GM23338 (cell line): ENCODE measurements at places on chromosomes 3 and 15. TPM values are rescaled to one million over a fixed set of nuclear protein-coding genes. Genes with fewer than 3 reads are reported as not detected.

MUSTN1 gene
- 0.40 and 1.2 TPM in 2 replicates for polyA plus RNA-seq

UCN2 gene
- polyA plus RNA-seq, result not detected in 2 replicates

CALML4 gene
- 15.0 and 16.2 TPM in 2 replicates for polyA plus RNA-seq

DNA sequence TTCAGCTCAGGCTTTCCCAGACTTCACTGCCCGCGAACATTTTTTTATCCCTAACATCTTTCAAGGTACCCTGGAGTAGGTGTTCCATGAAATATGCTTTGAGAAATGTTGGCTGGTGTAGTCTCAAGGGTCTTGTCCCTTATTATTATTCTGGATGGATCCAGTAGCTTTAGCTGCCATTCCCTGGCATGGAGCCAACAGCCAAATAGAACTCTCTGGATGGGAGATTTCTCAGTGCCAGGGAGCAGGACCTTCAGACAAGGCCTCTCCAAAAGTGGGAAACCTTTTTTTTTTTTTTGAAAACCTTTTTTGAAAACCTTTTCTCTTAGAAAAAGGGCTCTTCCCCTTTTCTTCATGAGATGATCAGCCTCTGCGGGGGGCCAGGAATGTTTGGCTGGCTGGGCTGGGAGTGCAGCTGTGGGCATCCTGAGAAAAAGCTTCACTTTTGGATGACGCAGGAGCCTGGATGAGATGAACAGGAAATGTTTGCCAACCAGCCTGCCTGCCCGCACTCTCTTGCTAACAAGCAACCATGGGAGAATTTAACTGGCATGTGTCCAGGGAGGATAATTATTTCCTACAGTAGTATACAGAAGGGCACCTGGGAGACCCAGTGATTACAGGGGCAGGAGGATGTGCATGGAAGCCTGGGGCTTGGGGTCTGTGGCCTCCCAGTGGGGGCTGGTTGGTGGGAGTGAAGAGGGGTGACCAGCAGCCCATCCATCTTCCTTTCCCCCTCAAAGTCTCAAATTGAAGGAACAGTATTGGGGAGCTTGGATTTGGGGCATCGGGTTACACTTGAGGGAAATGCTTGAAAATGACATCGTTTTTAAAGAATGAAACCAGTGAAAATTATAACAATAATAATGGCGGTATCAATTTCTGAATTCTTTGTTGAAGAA lies 109.1 kb upstream of the LRIG1 start:
- peak; percentile 83 for DNase-seq

DNA sequence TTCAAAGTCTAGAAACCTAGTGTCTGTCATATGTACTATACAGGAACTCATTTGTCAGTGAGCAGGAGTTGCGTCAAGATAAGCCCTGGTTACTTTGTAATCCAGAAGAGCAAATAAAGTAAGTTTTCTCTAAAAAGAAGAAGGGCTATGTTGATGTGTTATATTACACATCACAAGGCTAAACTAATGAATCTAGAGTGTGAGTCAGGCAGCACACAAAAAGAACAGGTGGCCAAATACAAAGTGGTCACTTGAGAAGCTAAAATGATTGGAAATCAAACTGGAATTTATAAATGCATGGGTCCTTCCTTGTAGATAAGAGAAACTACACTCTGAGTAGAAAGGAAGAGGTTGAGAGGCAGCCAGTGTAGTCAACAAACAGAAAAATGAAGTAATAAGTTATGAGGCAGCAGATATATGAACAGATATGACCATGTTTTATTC lies 771.6 kb downstream of the DIPK2A start:
- DNase-seq, result no peak

GRCh38 chr3:119769394-119770149 lies 12.3 kb upstream of the NR1I2 start:
- no peak for DNase-seq

DNA sequence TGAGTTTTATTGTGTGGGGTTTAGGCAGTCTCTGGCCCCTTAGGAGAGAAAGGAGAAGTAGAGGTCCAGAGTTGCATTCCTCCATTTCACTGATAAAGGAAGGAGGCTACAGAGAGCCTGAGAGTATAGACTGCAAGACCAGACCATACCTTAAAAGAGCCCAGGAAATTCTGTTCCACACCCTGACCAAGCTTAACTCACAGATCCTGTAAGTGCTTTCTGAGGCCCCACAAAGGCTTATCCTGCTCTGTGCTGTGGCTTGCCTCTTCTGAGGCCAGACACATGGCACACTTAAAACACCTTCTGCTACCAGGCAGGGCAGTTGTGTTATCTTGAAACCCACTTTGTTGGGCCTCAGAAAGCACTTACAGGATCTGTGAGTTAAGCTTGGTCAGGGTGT lies 39.2 kb upstream of the LEKR1 start:
- DNase-seq, result no peak

- DNase-seq, result no peak
Observed at GRCh38 chr3:74531491-74531890, 83.0 kb downstream of the CNTN3 start.
